ENCODE measurements at places on chromosomes 3 and 15.
A peak's percentile ranks its signal among the peaks of the same experiment; 100 is the strongest.

- no peak for DNase-seq
These were observed 18.3 kb downstream of the TMED3 start for GRCh38 chr15:79329171-79329611.

DNA sequence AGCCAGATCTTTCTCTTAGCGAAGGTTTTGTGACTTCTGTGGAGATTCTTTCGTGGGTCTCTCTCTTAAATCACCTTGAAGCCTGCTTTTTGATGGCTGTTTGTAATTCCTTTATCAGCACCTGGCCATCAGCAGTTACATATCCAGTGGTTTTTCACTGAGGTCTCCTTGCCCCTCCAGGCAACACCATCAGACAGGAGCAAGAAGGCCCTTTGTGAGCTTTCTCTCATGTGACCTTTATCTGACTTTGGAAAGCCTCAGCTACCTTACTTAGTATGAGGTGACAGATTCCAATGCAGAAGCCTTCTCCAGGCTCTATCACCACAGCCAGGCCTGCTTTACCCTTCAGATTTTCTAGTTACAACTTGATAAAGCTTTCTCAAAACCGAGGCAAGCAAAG, 30.0 kb upstream of the P3H2 start:
- DNase-seq, result no peak

DNA sequence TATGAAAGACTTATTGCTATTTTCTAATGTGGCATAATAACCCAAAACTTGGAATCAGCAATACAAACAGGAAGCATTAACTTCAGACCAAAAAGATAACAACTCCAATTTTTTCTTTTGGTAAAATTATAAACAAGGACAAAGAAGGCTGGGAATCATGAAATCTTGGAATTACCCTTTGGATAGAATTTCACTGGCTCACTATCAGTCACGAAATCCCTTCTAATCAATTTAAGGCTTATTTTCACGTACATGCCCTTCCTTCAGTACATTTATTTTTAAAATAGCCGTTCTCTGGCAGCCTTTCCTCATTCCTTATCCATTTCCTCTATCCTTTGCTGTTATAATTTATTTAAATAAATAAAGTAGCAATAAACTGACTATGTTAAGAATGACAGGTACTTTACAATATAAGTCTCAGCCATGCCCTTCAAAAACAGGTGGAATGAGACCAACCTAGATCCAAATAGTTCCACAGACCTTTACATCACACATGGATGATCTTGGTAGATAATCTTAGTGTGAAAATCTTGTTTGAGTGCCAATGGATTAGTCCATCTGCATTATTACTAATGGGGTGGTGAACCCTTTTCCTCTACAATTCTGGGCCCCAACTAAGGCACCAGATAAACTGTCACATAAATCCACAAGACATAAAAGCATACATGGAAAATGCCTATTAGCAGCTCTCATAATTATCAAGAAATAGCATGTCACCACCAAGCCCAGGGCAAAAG, 38.9 kb downstream of the ABI3BP start:
- DNase-seq, result no peak

- peak; percentile 82 for DNase-seq
These were observed 7.5 kb upstream of the STRA6 start for GRCh38 chr15:74209997-74210671.

- DNase-seq, result no peak
These were observed 8.5 kb downstream of the PLCH1 start for GRCh38 chr3:155736381-155736780.

DNA sequence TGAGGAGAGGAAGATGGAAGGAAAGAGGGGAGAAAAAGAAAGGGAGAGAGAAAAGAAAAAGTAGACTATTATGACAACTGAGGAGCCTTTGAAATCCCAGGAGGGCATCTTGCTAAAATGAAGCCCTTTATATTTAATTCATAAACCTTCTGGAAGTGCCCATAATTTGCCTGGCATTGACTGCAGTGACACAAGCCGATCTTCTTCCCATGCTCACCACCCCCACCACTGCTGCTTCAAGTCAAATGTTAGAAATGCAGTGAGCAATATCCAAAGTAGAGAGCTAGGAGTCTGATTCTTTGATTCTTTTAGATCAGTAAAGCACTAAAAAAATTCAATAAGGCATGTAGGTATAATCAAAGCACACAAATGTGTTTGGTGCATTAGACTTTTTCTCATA, 138.7 kb upstream of the SNTN start:
- DNase-seq, result no peak

- no peak for DNase-seq
These were observed 175.0 kb downstream of the CFAP20DC start for GRCh38 chr3:58874795-58875194.

GRCh38 chr3:128606094-128606493, 44.5 kb downstream of the RPN1 start:
- DNase-seq, result no peak

- no peak for DNase-seq
These were observed 382.1 kb upstream of the TBL1XR1 start for GRCh38 chr3:177579419-177579818.

DNA sequence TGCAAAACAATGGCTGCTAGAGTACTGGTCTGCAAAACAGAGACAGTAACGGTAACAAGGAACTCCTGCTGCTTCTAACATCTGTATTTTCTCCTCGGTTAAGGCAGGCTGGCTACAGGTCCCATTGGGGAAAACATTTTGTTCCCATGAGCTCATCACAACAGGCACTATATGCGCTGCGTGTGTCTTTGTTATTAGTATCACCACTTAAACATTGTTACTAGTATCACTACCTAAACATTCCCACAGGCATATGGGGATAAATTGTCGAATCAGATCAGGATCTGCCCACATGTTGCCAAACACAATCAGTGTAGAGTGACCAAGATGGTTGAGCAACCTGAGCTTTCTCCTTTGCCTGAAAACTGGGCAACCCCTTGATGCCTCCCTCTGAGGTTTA, 77.2 kb downstream of the TOP2B start:
- DNase-seq, result no peak

DNA sequence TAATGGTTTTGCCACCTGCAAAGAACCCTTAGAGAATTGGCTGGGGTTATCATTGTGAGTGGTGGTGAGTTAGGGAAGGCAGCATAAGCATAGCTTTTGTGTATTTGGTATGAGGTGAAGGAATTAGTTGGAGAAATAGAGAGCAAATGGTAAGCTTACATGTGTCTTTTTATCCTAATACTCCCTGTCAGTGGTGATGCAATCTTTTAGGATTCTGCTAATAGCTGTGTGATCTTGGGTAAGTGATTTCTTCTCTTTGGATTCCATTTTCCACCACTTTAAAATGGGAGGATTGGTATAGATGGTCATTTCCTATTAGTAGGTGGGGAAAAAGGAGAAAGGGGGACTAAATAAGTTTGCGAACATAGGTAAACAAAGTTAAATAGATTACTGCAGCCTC, 30.9 kb downstream of the PIAS1 start:
- DNase-seq, result no peak

GRCh38 chr15:29680465-29681165, 141.7 kb downstream of the TJP1 start:
- DNase-seq, result no peak

- DNase-seq, result no peak
These were observed at the start of gene NAALADL2 for GRCh38 chr3:174859114-174859735. TSS of gene NAALADL2 (plus strand) at chr3:174859334.

DNA sequence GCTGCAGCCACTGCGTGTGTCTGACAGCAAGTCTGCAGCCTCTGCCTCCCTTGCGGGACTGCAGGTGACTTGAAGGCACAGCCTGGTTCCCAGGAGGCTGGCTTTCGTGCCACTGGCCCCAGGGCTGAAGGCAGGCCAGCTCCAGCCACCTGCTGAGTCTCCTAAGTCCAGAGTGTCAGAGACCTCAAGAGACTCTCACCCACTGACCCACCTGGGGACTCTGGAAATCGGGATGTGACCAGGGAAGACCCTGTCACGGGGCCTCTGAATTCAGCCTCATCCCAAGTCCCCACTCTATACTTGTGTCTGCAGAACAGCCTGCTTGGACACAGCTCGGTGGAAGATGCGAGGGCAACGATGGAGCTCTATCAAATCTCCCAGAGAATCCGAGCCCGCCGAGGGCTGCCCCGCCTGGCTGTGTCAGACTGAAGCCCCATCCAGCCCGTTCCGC, 16.3 kb downstream of the ISG20 start:
- DNase-seq, result no peak

- no peak for DNase-seq
These were observed 25.3 kb downstream of the NCEH1 start for GRCh38 chr3:172685331-172686214.

GRCh38 chr15:74318376-74319137, 48.9 kb downstream of the CYP11A1 start:
- no peak for DNase-seq

GRCh38 chr3:8324747-8325146, 176.9 kb upstream of the LMCD1 start:
- no peak for DNase-seq

GRCh38 chr3:33392703-33393125, 47.5 kb downstream of the UBP1 start:
- no peak for DNase-seq

- no peak for DNase-seq
These were observed 4.7 kb downstream of the EIF1B start for GRCh38 chr3:40313975-40314860.

DNA sequence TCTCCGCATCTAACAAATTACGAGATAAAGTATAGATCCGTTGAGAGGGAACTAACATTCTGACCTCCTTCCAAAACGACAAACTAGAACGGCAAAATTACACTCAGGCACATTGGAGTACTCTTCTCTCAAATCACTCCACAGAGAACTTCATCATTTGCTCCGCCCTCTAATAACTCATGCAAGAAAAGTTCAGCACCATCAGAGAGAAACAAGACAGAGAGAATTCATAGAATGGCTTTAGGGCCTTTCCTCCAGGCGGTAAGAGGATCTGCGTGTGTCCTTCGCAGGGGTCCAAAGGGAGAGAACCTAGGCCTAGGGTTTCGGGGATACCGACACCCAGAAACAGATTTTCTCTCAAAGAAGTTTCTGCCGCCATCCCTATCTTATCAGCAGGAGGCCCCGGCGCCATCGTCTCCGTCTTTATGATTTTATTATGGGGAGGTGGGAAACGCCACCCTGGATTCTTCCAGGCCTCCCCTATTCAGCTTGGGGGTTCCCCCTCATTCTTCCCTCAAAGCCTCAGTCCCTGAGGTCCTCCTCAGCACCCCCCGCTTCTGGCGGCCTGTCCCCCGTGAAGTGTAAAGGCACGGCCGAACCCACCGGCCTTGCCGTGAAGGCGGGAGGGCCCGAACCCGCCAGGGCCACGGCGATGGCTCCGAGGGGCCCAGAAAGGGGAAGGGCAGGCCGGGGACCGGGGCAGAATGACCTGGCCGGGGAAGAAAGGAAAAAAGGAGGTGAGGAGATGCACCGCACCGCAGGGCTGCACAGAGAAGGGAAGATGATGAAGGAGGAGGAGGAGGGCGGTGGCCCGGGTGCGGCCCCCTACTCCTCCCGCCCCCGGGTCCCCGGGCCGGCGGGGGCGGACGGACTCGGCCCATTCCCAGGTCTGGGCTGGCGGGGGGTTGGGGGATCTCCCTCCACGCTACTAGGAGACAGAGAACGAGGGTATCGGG, 768 bp downstream of the UBXN7 start:
- no peak for DNase-seq

GRCh38 chr3:127911421-127911931, 3.6 kb upstream of the KBTBD12 start:
- DNase-seq, result no peak

- no peak for DNase-seq
These were observed 256.5 kb downstream of the IL5RA start for GRCh38 chr3:2853651-2854050.

GRCh38 chr15:69161878-69162213, 1.4 kb downstream of the GLCE start:
- DNase-seq, result no peak

GRCh38 chr15:67818464-67818863, 6.8 kb upstream of the SKOR1 start:
- no peak for DNase-seq

- DNase-seq, result peak; percentile 70
These were observed 22.9 kb upstream of the CFAP20DC start for GRCh38 chr3:59072681-59073080.

- DNase-seq, result no peak
These were observed 1091.9 kb downstream of the NSUN3 start for GRCh38 chr3:95154766-95155165.

GRCh38 chr3:107633327-107634098, 110.8 kb downstream of the BBX start:
- DNase-seq, result no peak

DNA sequence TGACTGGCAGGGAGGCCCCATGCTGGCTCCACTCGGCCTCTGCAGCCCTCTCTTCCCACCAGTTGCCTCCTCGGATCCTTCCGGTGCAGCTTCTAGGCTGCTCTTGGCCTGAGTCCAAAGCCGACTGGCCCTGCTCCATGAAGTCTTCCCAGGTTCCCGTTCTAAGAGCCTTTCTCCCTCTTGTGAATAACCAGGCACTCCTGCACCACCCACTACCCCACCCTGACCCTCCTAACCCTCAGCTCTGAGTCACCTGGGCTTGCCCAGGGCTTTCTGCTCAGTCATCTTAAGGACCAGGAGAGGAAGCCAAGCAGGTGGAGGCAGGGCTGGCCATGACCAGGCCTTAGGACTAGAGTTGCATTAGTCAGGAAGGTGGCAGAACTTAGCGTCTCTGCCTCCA, 28.1 kb upstream of the CNBP start:
- DNase-seq, result no peak

- no peak for DNase-seq
These were observed 142.8 kb downstream of the TGFBR2 start for GRCh38 chr3:30749230-30749629.

- DNase-seq, result no peak
These were observed 806 bp downstream of the GOLM2 start for GRCh38 chr15:44289259-44289790.

Data from spinal cord (tissue), 10 donors.